Inflammatory macrophage (primary cell): ENCODE measurements at places on chromosomes 4 and X.

GRCh38 chr4:158209825-158210807 is at the start of gene TMEM144:
TSS of gene TMEM144 (plus strand) at chr4:158210486. CDS start at chr4:158212668, 2,182 bp downstream.
- peak; percentile 97 for DNase-seq

GRCh38 chrX:23935106-23935505 is 27.3 kb downstream of the CXorf58 start:
- no peak for DNase-seq

- no peak for DNase-seq
Measured at GRCh38 chr4:112029771-112030171, 115.5 kb upstream of the FAM241A start.

DNA sequence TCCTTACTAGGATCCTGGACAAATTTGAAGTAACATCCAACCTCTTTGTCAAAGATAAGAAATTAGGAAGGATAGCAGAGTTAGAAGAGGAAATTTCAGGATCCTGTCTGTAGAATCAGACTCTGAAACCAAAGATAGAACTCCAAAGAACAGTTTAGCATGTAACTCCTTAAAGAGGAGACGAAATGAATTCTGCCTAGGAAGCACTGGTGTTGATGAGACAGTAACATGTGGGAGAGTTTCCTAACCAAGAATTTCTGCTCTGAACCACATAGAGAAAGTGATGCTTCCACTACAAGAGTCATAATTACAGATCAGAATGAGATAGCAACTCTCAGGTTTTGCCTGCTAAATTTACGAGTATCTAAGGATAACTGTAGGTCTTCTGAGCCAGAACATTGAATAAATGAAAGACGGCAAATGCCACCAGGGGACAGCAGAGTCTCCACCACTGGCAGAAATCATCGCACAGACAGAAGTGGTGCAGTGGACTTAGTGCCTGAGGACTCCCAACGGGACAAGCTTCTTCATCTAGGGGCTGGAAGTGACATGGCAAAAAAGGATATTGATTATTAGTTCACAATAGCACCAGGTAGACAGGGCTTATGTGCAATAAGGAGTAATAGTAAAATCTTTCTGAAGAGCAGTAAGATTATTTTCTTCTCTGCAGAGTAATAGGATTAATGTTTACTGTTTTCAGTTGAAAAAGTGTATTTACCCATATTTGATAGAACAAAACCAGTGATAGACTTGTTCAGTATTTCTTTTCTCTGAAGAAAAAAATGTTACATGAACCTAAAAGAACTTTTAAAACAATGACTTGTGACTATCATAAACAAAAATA is 6.7 kb upstream of the PPID start:
- DNase-seq: peak; percentile 78

DNA sequence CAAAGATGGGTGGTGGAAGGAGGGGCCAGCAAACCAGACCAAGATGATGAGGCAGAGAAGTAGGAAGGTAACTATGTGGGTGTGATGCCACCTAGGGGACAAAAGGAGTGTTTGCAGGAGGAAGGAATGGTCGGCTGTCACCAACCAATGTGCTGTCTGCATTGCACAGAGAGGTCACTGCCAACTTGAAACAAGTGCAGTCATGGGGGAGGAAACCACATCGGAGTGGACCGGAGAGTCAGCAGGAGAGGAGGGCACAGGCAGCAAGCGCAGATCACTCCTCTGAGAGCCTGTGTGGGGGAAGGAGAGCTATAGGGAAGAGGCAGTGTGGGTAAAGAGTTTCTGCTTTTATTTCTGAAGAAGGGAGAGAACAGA is 38.5 kb upstream of the FGFBP2 start:
- DNase-seq: peak; percentile 91

DNA sequence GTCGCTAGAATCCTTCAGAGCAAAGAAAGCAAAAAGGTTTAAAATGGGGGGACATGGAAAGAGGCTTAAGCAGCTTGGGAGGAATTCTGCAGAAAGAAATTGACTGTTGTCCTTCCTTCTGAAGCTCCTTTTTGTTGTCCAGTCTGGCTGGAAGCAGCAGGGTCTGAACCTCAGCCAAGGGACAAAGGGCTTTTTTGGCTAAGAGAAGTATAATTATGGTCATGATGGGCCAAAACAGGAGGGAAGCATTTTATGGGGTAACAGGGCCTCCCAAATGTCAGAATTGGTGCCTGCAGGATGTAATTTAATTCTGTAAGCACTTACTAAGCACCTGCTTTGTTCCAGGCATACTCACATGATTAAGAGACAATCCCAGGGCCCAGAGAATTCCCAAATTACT is 74.2 kb upstream of the CPEB2 start:
- DNase-seq: no peak

GRCh38 chrX:338281-338835 is 19.8 kb upstream of the GTPBP6 start:
- DNase-seq: no peak

GRCh38 chr4:42655269-42655637 is 1.7 kb downstream of the ATP8A1 start:
- DNase-seq: no peak

DNA sequence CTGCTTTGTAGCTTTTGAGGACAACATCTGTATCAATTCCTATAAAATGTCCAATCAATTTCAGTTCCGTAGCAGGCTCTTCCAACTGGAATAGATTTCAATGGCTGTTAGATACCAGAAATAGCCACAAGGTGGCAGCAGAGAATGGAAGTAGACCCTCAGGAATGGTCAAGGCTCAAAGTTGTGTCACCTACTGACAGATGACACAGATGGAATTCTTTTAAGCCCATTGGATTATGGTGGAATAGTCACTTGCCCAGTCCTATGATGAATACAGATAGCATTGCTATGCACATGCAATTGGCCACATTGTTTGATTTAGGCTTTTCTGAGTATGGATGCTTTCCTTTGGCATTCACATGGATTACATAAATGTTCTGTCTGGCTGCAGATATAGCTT is 130.4 kb upstream of the RADX start:
- DNase-seq: peak; percentile 53

DNA sequence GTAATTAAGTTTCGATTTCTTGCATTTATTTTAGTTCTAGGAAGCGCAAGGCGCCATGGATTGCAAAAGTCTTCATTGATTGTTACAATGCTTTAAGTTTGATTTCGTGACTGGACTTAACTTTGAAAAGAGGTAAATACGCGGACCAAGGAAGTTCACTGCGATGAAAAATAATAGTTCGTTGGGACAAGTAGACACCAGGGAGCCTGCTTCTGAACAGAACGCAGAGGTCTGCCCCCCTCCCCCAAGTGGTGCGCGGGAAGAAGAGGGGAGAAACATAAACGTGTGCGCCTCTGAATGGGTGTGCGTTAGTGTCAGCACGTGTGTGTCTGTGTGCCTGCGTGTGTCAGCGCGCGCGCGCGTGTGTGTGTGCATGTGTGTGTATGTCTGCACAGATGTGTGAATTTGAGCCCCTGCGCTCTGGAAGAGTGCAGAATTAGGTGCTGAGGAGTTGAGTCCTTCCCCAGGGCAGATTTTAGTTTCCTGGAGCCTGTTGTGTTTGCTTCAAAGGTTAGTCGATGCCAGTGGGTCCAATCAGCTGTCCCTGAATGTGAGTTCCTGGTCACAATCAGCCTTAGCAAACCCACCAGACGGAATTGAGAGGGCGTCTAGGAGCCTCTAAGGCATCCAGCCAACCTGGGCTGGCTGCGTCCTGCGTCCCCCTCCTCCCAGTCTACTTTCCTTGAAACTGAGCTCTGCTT is 5.8 kb upstream of the POU4F2 start:
- no peak for DNase-seq

DNA sequence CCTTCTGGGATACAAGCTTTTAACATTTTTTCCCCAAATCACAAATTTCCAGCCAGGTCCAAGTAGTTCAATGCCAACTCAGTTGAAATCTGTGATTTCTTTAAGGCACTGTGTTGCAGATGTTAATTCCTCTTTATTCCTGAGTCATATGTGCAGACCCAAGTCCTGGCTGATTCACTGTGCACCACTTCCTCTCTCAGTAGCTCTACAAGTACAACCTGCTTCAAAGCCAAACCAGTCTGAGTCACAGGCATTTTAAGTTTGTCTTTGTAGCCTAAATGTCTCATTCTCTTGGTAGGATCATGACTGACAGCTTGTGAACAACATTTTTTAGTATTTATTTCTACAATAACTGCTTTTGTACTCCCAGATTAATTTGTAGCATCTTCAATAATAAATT is 165.6 kb upstream of the S100G start:
- DNase-seq: peak; percentile 84

GRCh38 chr4:56245547-56246232 is 141.6 kb downstream of the AASDH start:
- DNase-seq: no peak

DNA sequence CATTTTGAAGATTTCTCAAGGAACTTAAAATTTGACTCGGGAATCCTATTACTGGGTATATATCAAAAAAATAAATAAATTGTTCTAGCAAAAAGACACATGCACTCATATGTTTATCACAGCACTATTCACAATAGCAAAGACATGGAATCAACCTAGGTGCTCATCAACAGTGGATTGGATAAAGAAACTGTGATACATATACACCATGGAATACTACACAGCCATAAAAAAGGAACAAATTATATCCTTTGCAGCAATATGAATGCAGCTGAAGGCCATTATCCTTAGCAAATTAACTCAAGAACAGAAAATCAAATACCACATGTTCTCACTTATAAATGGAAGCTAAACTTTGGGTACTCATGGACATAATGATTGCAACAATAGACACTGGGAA is 97.4 kb downstream of the CENPC start:
- DNase-seq: no peak

- no peak for DNase-seq
Measured at GRCh38 chr4:161647757-161648156, 516.0 kb downstream of the FSTL5 start.

DNA sequence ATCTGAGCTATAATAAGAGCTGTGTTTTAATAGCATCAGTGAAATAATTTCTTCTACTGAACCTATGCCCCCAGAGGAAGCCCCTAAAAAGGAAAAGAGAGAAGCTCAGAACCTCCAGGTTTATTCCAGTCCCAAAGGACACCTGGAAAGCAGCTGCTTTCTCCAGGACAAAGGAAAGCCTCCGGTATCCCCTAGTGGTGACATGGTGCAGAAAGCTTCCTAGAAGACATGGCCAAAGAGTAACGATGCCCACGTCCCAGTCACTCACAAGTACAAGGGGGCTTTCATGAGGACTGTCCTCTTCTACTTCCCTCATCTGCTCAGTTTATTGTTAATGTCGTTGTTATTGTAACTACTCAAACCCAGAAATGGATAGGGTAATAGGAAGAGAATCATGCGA is 343.9 kb downstream of the UNC5C start:
- no peak for DNase-seq

DNA sequence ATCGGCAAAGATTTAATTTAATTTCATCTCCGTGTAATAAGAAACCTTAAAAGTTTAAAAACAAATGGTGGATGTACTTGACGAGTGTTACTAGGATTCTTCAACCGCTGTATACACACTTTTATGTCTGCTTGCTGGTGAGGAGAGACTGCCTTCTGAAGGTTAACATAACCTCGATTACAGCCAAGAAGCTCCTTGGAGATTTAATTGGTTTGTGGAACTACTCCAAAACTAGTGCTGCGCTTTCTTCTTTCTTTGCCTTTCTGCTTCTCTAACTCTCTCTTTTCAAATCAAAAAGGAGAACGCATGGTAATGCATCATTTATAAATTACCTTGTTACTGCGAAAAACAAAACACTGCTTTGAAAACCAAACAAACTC is 109.0 kb downstream of the ANTXR2 start:
- DNase-seq: no peak

DNA sequence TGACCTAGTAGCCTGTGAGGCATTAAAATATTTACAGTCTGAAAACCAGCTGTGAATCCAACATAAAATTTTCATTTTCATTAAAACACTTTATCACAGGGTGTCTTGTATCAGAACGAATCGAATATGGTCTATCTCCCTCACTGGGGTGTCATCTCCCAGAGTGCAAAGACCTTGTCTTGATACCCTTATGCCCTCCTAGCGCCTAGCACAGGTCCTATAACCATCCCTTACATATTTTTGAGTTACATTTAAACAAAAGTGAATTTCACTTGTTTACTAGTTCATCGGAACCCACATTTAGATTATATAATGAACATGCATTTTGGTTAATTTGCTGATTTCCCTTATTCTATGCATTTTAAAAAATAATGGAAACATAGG is 14.0 kb downstream of the DIPK2B start:
- no peak for DNase-seq

DNA sequence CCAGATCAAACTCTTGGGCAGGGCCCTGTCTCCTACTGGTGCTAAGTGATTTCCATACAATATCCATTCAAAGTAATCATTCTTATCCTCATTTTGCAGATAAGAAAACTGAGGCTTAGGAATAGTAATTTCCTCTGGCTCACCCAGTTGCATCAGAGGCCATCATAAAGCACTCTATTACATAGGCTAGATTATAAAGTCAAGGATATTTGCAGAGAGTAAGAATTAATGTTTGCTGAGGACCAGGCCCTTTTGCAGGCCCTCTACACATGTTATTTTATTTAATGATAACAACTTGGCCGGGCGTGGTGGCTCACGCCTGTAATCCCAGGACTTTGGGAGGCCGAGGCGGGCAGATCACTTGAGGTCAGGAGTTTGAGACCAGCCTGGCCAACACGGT is 316.8 kb downstream of the ZNF674 start:
- DNase-seq: no peak

DNA sequence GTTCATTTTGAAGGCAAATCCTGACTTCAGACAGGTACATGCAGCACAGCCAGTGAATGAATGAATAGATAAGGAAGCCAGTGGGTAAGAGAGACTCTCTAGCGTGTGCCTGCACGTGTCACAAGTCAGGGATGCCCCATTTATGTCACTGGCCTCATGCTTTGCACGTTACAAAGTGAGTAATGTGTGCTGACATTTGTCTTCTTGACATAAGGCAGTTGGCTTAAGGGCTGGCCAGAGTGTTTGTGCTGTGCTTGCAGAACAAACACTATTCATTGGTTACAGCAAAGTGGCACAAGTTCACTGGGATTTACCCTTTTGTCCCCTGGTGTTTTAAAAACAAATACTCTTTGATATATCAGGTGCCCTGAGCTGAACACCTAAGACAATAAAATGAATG is 55.9 kb downstream of the CRMP1 start:
- DNase-seq: no peak

DNA sequence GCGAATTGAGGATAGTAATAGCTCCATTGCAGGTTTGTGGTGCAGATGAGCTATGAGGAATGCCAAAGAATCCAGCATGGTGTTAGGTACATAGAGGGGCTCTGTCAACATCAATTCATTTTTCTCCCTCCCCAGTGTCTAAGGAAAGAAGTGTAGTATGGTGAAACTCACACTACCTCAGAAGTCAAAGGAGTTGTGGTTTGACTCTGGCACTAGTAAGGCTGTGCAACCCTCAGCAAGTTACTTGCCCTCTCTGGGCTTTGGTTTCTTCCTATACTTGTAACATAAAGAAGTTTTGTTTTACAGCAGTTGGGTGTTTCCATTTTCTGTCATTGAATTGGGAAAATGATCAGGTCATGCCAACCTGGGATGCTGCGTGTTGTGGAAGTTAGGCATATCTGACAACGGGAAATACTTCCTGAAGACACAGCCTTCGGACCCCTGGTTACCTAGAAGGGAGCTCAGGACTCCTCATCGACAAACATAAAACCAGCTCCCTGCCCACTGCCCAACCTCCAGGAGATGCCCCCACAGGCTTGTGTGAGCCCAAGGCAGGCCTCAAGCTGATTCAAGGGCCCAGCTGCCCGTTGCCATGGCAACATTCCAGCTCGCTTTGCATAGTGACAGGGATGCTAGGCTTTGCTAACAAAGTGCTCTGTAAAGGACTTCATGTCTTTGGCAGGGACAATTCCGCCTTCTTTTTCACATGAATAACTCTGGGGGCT is 71.4 kb downstream of the RTL5 start:
- DNase-seq: no peak
